ENCODE measurements at places on chromosomes 11 and 22.

DNA sequence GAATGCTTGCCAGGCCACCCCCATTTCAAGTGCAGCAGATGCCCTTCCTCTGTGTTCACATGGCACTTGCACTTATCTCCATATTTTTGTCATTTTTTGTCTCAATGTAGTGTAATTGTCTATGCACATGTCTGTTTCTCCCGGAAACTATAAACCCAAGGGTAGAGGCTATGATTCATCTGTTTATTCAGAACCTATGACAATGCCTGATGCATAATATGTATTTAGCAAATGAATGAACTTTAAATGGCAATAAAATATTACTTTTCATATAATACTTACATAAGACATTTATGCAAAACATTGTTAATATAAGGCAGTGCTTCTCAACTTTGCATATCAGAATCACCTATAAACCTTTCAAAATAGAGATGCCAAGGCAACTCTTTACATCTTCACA lies 6.7 kb downstream of the PAK1 start:
- no peak for DNase-seq

- DNase-seq, result no peak
These were observed 7.2 kb downstream of the TRPT1 start for GRCh38 chr11:64218628-64219353.

- no peak for DNase-seq
These were observed 689 bp downstream of the TAF10 start for GRCh38 chr11:6611092-6611962.

DNA sequence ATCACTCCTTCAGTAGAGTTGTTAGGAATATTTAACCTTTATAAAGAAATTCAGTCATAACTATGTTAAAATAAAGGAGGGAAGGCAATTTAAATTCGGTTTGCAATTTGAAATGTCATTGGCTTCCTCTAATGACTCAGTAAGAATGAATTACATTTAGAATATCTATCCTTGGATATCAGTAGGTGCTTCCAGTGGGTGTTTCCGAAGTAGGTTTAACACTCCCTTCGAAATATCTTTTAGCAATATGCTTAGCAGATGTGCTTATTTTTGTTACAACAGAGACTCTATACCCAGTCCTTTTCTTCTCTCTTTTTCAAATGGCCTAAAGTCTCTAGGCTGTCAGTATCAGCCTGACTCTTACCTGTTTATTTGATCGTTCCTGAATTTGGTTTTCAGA lies 103.7 kb upstream of the RASSF10 start:
- no peak for DNase-seq

- DNase-seq, result no peak
These were observed 3.5 kb downstream of the FIBIN start for GRCh38 chr11:26997378-26997777.

DNA sequence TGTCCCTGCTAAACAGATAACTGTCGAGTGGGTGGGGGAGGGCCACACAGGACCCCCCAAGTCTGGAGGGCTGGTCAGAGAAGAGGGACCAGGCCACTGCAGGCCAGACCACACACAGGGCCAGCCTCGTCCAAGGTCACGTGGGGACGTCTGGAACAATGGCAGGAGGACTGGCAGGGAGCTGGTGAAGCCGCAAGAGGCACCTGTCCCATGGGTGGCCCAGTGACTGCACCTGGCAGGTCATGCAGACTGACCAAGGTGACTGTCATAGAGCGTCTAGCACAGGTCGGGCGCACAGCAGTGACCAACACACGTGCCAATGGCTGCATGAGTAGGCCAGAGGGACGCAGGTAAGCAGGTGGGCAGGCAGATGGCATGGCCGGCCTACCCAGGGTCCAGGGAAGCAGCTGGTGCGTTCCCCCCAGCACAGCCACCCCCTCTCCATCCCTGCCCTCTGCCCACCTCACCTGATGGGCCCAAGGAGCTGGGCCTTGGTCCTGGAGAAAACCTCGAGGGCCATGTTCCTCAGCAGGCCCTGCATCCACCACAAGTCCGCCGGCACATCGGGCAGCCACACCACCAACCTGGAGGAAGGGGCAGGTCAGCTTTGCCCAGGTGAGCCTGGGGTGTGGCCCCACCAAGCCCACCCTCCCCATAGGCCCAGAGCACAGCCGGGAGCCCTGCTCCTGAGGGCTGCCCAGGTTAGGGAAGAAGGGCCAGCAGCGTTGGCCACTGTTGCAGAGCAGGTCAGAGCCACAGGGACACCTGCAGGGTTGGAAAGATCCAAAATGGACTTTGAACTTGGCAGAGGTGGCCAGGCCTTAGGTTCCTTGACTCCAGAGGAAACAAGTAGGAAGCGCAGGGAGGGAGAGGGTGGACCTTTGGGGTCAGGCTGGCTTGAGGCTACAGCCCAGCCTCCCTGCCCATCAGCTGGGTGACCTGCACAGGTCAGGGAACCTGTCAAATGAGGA lies 10.4 kb downstream of the PNPLA5 start:
- DNase-seq, result no peak

DNA sequence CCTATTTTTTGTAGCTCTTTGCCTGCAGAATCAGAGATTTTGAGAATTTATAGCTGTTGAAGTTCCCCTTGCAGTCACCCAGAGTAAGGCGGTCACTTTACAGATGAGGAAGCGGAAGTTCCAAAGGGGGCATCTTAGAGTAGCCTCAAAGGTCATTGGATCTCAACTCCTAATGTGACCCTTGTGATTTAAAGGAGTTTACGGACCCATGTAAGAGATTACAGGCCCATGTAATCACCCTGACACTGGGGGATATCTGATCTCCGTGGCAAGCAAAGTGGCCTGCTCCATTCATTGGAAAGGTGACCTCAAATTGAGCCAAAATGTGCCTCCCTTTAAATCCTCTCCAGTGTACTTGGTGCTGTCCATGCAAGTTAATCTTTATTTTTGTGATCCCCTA lies 15.7 kb downstream of the P2RX3 start:
- no peak for DNase-seq

GRCh38 chr22:43128928-43129424 lies 14.2 kb downstream of the MCAT start:
- DNase-seq, result no peak

GRCh38 chr22:17199003-17199731 lies 20.1 kb downstream of the ADA2 start:
- DNase-seq, result peak; percentile 49

DNA sequence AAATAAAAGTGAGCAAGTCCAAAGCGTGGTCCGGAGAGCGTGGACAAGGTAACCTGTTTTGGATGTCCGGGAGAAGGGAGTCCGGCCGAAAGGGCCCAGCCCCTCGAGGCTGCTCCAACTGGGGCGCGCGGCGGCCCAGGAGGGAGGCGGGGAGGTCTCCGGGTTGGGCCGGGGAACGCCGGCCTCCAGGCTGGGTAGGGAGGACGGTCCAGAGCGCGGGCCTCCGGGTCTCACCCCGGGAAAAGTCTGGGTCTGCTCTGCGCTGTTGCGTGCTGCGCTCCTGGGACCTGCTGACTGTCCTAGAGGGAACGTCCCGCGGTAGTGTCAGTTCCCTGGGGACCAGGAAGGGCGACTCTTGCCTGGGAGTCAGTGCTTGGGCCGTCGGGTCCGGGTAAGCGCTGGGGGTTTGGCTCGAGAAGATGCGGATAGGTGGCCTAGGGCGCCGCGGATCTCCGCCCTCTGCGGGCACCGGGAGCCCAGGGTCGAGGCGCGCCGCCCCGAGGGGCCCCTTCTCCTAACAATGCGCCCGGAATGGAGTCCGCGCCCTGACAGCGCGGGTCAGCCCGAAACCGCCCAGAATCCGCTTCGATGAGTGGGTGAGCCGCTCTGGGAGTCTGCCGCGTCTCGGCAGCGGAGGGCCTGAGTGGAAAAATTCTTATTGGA lies 988 bp upstream of the FLI1 start:
- no peak for DNase-seq

DNA sequence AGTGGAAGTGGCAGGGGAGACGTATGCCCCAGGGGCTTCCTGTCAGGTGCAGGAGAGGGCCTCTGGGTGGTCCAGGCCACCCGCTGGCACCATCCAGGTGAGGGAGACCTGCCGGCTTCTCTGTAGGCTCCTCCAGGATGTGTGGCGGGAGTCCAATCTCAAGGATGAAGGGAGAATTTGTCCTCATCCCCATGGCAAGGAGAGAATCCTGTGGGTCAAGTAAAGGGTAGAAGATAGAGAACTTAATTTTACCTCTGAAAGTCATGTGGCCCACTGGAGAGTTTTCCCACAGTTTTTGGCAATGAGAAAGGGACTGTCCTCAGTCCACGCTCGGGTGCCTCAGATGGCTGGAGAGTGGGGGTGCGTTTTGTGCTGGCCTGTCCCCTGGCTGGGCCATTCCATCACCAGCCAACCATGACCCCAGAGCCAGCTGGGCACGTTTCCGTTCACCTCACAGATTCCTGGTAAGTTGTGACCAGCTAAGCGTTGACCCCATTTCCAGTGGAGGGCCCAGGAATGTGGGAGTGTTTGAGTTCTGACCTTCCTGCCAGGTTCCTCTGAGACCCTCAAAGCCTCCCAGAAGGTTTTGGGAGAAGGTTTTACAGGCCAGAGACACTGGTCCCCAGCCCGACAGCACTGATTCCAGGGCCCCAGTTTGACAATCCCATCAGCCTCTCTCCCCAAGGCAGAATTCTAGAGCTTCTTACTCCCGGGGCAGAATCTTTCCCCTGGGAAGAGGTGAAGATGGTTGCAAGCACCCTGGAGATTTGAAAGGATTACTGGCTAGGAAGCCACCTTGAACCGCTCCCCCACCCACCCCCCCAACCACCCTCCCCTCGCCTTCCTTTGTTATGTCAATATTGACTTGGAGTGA lies 2.6 kb downstream of the OVOL1 start:
- DNase-seq, result no peak

- DNase-seq, result no peak
These were observed 33.5 kb upstream of the TXNRD2 start for GRCh38 chr22:19974935-19975706.

DNA sequence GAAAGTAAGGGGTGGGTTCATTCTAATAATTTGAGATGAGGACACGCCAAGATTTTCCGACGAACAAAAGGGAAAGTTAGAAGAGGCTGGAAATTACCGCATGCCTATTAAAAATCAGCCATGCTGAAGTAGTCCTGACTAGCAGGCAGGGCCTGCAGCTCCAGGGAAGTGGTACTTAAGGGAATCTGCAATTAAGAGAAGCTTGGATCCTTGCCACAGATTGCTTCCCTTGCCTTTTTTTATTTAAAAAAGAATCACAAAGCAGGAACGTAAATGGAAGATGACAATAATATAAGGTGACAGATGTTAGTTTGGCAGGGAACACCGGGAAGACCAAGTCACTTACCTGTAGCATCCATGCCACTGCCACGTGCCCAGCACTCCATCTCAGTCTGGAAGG lies 359.3 kb downstream of the CADM1 start:
- no peak for DNase-seq

DNA sequence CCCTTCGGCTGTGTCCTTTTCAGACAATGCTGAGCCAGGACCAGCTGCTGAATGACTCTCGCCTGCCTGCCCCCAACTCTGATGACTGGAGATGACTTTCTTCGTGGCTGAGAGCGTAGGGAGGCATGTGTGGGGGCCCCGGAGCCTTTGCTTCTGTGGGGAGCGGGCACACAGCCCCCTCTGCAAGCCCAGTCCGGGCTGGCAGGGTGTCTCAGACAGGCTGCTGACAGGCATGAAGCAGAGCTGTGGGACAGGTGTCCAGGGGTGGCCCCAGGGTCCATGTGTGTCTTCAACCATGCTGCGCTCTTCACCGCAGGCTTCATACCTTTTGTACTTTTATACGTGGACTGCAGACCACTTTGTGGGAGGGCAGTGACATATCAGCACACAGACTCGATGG lies 16.6 kb downstream of the CYB5R2 start:
- DNase-seq, result no peak

- no peak for DNase-seq
These were observed 102.7 kb upstream of the MTNR1B start for GRCh38 chr11:92866679-92867282.

DNA sequence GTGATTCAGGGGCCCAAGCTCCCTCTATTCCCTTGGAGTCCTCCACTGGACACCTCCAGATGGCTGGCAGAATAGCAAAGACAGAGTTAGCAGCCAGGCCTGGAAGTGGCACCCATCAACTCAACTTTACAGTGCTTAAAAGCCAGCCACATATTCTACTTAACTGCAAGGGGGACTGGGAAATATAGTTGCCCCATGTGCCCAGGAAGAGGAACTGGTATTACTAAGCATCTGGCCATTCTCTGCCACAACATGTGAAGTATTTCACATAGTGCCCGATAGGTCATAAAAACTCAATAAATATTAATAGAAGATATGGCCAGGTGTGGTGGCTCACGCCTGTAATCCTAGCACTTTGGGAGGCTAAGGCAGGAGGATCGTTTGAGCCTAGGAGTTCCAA lies 5.5 kb upstream of the IL10RA start:
- DNase-seq, result no peak

DNA sequence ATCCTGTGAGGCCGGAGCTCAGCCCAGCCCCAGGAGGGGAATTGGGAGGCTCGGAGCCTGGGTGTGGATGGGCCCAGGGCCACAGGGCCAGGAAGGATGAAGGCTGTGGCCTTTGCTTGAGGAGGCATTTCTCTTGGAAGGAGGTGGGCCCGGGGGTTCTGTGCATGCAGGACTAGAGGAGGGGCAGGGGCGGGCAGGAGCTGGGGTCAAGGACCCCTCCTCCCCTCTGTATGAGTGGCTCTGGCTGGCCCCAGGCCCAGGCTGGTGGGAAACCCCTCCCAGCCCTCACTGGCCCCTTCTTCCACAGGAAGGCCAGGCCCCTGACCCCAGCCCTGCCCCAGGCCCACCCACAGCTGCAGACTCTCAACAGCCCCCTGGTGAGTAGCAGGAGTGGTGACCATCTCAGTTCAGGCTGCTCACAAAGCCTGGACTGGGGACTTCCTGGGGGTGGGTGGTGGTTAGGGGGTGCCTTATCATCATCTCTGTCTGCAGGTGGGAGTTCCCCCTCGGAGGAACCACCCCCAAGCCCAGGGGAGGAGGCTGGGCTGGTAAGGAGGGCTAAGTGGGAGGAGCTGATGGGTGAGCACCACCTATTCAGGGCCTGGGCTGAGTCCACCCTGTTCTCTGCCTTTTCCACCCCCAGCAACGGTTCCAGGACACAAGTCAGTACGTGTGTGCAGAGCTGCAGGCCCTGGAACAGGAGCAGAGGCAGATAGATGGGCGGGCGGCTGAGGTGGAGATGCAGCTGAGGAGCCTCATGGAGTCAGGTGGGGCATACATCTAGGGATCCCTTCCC lies 6.0 kb downstream of the KCNK7 start:
- DNase-seq, result no peak

GRCh38 chr11:77193911-77194830 lies 66.1 kb downstream of the MYO7A start:
- no peak for DNase-seq

- DNase-seq, result no peak
These were observed 68.9 kb upstream of the SLN start for GRCh38 chr11:107780775-107781174.

Measured in GM04504 (cell line).